Osteoblast (primary cell): ENCODE measurements at places on chromosomes 4 and X. TPM values are rescaled to one million over a fixed set of nuclear protein-coding genes. Genes with fewer than 3 reads are reported as not detected.

Gene CENPE
- 4.1 and 13.0 TPM in 2 replicates for total RNA-seq

Gene S100P
- 0.29 and 0.36 TPM in 2 replicates for total RNA-seq

Gene PABPC1L2B
- total RNA-seq, result not detected in 2 replicates

Gene HSFX4
- not detected in 2 replicates for total RNA-seq

Gene LEF1
- total RNA-seq, result 5.8 and 7.7 TPM in 2 replicates

Gene BMPR1B
- total RNA-seq, result 2.5 and 7.1 TPM in 2 replicates

Gene RHOXF1
- not detected in 2 replicates for total RNA-seq

Gene CT45A1
- not detected in 2 replicates for total RNA-seq

Gene CCNA2
- 8.0 and 8.7 TPM in 2 replicates for total RNA-seq

Gene ASB5
- total RNA-seq, result 0.29 and 1.1 TPM in 2 replicates

Gene CENPVL3
- total RNA-seq, result not detected in 2 replicates

Gene IL13RA2
- 0.88 and 1.1 TPM in 2 replicates for total RNA-seq

Gene ANOS1
- total RNA-seq, result 1.1 and 1.5 TPM in 2 replicates
